RWPE1 (cell line): ENCODE measurements at places on chromosomes 1 and 21.

- DNase-seq: peak; percentile 50
These were observed 15.5 kb upstream of the GSTM4 start for GRCh38 chr1:109640285-109640865.

DNA sequence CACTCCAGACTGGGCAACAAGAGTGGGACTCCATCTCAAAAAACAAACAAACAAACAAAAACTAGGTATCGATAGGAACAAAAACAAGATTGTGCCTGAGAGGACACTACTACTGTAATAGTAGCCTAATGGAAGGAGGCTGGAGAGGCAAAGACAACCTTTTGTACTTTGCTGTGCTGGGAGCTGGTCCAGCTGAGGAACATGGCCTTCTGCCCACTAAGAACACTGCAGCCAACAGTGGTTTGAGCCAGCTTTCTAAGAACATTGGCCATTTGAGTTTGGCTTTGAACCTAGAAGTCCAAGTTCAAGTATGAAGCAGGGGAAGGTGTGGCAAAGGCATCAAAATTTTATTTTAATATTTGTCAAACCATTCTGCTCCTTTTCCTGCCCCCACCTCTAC, 22.7 kb upstream of the RGS8 start:
- no peak for DNase-seq

DNA sequence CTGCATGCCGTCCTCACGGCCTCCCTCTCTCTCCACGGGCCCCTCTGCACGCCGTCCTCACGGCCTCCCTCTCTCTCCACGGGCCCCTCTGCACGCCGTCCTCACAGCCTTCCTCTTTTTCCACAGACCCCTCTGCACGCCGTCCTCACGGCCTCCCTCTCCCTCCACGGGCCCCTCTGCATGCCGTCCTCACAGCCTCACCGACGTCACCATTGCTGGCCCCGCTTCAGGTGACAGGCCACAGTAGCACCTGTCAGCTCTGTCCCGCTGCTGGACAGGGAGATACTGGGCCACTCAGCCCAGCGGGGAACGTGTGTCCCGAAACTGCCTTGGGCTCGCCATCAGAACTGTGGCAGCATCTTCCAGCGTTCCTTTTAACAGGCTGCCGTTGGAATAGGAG, 82.8 kb upstream of the COL6A1 start:
- no peak for DNase-seq

DNA sequence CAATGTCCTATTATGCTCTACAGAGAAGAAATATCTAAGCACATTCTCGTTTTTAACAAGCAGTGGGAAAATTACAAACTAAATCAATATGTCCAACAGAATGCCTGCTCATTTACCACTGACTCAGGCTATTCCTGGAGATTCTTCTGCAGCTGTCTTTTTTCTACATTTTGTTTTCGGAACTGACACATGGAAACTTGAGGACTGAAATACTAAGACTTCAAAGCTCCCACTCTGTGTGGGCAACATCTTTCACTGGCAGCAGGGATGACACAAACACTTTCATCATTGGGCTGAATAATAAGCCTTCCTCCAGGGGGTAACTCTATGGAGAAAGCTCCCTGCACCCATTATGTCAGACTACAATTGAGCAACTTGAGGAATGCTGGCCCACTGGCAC, 175.5 kb upstream of the NCAM2 start:
- no peak for DNase-seq

DNA sequence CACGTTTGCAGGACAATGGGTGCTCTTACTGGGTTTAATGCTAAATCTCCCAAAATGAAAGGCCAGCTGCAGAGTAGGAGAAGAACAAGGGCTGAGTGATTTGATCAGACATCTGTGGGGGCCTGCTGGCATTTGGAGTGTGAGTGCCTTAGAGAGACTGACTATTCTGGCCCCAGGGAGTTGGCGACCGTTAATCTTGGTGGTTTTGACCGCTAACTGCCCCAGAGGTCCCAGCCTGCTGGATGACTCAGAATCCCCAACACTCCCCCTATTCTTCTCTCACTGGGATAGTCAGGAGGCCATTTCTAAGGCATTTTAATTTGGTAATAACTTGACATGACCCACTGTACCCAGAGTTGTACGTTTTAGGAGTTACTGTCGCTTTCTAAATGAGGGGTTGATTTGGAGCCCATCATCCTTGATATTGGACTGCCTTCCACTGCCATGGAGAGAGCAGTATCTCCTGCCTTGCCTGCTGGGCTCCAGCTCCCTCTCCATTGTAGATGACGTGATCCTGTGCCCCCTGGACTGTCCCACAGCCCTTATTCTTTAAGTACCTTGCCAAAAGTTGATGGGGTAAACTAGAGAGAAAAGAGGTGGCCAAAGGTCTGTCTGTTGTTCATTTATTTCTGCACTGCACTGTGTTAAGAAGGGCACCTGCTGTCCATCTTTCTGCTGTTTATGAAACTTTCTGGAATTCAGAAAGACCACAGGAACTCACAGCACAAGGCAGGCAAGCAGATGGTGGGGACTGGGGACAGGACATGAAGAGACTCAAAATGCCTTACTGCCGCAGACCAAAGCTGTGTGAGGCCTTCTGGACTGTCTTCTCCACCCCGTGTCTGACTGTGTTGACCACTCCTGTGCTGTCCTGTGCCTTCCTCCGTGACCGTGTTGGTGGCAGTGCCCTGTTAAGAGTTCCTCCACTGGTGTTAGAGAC, 98.2 kb upstream of the ARTN start:
- DNase-seq: peak; percentile 61

GRCh38 chr1:71577451-71578131, 496.8 kb upstream of the ZRANB2 start:
- no peak for DNase-seq

DNA sequence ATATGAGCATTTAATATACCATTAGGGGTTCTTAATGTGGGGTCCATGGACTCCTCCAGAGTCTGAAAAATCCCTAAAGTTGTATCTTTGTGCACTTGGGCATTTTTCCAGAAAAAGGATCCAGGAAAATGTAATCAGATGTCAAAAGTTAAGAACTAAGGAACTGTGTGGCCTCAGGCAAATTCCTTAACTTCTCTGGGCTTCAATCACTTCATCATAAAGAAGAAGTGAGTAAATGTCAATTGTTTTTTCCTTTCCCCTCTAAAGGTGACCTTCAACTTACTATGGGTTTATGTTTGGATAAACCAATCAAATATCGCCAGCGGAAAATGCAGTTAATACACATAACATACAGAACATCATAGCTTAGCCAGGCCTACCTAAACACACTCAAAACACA, 2.5 kb downstream of the MAD2L2 start:
- DNase-seq: no peak

GRCh38 chr1:160653620-160654016, 6.8 kb upstream of the SLAMF1 start:
- no peak for DNase-seq

DNA sequence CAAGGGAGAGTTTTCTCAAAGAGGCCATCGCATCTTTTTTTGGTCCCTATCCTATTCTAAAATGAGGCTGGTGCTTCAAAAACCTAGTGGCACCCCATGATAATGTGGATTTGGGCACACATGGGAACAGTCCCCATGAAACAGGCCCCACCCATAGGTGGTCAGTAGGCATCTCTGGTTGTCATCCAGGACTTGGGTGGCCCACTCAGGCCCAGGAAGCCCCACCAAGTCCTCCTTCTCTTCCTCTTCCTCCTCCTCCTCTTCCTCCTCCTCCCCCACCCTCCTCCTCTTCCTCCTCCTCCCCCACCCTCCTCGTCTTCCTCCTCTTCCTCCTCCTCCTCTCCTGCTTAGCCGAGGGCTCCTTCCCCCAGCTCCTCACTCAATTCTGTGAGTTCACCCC, 554 bp downstream of the CACNA1S start:
- DNase-seq: no peak

DNA sequence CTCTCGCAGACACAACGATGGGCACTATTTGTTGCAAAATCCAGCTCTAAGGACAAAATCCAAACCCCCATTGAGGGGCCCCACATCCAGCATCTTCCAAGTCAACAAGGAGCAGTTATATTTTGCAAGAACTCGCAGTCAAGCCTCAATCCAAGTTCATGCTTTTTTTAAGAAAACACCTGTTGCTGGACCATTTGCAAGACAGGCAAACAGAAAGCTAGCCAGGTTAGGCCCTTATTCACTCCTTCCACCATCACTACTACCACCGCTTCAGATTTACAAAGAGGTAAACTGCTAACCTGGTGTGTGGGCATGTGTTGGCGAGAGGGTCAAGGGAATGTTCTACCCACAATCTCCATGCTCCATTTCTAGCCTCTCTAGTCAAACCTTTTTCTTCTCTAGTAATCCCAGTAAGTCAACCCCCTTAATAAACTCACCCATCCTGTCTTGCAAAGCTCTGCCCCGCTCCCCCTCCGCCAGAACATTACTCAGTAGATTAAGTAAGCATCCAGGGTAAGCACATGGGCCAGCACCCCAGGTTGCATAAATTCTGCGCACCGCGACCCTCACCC, 703 bp downstream of the ERI3 start:
- no peak for DNase-seq

- DNase-seq: no peak
These were observed 107.5 kb downstream of the CSMD2 start for GRCh38 chr1:34057347-34058130.

DNA sequence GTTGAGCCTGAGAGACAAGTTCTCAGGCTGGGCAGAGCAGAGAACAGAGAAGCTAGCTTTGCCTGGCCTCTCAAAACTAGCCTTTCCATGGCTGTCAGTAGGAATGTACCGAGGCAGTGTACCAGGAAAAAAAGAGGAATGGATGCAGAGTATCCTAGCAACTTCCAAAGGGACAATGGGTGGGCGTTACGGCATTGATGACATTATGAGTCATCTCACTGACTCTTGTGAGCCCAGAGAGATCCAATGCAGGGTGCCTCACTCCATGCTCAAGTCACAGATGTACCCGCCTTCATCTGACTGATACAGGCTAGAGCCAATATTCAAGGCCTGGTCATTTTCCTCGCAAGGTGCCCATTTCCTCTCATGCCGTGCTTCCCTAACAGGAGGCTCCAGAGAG, 51.4 kb upstream of the C8B start:
- no peak for DNase-seq

GRCh38 chr21:40835184-40835694, 11.7 kb downstream of the DSCAM start:
- DNase-seq: no peak

GRCh38 chr1:43312663-43313515, 12.1 kb downstream of the TIE1 start:
- no peak for DNase-seq

- no peak for DNase-seq
These were observed 477.1 kb upstream of the NEGR1 start for GRCh38 chr1:72759486-72759885.

DNA sequence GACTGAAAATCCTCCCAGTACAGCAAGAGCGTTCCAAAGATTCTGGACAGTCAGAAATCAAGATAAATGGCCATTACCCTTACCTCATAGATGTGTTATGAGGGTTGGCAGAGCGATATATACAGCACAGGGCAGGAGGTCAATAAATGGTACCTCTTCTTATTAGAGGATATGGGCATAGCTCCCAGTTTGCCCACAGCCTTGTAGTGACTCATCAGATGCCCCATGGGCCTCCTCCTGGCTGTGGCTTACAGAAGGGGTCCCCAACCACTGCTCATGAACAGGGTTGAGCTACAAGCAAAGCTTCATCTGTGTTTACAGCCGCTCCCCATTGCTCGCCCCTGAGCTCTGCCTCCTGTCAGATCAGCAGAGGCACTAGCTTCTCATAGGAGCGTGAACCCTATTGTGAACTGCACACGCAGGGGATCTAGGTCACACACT, 7.3 kb upstream of the IFNGR2 start:
- DNase-seq: no peak

DNA sequence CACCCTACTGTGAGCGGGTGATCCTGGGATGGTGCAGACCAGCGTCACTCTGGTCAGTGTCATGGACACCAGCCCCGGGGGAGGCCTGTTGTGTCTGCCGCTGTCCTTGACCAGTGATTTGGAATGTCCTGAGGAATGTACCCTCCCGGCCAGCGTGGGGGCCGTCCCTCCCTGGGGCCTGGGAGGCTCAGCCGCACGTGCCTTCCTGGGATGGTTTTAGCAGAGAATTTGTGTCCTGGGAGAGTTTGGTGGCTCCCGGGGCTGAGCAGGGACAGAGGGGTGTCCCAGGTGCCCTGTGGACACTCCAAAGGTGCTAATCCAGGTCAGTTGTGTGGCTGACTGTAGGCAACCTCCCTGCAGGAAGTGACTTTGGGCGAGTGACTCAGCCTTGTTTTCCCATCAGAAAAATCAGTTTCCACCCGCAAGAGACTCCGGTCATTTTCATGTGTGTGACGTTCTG, 6.2 kb downstream of the ARHGEF16 start:
- no peak for DNase-seq

GRCh38 chr1:3677484-3677883, 25.2 kb downstream of the TP73 start:
- no peak for DNase-seq

GRCh38 chr21:44441581-44442265, 13.6 kb upstream of the LRRC3 start:
- no peak for DNase-seq

DNA sequence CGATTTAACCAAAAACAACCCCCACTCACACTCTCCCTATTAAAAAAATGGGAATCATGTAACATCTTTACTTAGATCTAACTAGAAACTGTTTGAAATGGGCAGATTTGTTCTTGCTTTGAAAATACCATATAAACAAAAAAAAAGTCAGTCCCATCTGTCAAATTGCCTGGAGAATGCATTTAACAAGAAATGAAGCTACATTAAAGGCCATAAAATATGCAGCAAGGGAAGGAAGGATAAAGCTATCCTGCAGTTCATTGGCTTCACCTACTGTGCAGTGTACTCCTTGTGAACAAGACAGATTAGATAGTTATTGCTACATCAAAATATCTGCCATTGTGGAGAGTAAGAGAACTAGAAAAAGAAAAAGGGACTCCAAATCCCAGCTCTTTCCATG, 160.5 kb downstream of the LRRC7 start:
- no peak for DNase-seq

DNA sequence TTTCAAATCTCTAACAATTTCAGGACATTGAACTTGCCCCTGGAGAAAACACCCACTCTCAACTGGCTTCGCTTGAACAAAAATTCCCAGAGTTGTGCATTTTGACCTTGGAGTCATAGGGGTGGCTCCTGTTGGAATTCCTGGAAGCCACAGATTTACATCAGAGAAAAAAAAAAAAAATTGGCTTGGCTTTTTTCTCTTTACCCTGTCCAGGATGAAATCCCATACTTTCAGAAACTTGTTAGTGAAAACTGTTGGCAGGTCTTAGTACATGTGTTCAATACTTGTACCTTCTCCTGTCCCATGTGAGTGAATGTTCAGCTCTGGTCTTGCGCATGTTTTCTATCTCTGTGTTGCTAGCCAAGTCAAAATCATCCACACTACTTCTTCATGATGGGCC, 228.8 kb downstream of the TGFB2 start:
- no peak for DNase-seq

DNA sequence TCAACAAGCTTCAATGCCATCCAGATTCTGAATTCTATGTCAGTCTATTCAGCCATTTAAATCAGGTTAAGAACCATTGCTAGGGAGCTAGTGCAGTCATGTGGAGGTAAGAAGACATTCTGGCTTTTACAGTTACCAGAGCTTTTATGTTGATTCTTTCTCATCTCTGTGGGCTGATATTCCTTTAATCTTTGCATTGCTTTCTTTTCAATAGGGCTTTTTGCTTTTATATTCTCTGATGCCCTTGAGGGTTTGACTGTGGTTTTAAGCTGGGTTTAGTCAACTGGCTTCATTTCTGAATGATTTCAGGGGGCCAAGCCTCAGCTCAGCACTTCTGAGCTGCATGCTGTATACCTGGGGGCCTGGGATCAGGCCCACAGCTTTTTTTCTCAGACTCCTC, 51.0 kb upstream of the GORAB start:
- DNase-seq: no peak
